ENCODE measurements at places on chromosomes 1 and 21.
A peak's percentile ranks its signal among the peaks of the same experiment; 100 is the strongest.

- no peak for DNase-seq
Observed at GRCh38 chr1:87826681-87827251, 498.1 kb downstream of the LMO4 start.

- no peak for DNase-seq
Observed at GRCh38 chr1:226825037-226825745, 45.2 kb upstream of the PSEN2 start.

DNA sequence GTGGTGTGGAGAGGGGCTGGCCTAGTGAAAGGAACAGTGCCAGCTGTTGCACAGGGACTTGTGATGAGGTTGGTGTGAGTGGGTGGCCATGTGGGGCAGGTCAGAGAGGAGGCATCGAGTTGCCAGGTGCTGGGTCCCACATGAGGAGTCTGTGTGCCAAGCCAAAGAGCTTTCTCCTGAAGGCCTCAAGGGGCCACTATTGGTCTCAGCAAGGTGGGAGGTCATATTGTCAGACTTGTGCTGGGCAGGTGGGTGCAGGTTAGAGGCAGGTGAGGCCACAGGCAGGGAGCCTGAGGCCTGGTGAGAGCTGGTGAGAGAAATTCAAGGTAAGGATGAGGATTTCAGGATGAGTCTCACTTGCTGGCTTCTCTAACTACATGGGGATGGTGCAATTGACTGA lies 256.8 kb downstream of the DISC1 start:
- DNase-seq: no peak

GRCh38 chr1:228166170-228166936 lies 749 bp downstream of the IBA57 start:
- peak; percentile 82 for DNase-seq

GRCh38 chr1:244964112-244964971 lies 100.0 kb upstream of the HNRNPU start:
- no peak for DNase-seq

DNA sequence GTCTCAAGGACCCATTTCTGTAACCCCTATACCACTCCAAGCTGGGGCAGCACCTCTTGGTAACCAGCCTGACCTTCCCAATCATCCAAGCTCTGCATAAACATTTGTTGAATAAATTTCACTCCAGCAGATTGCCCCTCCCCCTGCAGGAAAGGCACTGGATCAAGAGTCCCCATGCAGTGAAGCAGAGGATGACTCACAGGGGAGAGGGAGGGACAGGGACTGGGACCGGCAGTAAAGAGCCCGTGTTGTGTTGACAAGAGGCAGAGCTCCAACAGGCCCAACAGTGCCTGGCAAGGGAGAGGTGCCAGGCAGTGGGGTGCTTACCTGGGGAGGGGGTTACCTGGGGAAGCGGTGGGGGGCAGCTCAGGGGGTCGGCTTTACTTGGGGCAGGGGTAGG lies 32.3 kb downstream of the SLC9A1 start:
- no peak for DNase-seq

- no peak for DNase-seq
Observed at GRCh38 chr1:116092752-116093489, 18.3 kb upstream of the MAB21L3 start.

- no peak for DNase-seq
Observed at GRCh38 chr1:187143783-187144182, 315.0 kb downstream of the PLA2G4A start.

- DNase-seq: no peak
Observed at GRCh38 chr21:37767984-37768383, 148.3 kb downstream of the KCNJ6 start.

- no peak for DNase-seq
Observed at GRCh38 chr1:35873243-35873750, 9.7 kb upstream of the AGO1 start.

GRCh38 chr1:245036102-245036501 lies 118.7 kb upstream of the KIF26B start:
- DNase-seq: no peak

DNA sequence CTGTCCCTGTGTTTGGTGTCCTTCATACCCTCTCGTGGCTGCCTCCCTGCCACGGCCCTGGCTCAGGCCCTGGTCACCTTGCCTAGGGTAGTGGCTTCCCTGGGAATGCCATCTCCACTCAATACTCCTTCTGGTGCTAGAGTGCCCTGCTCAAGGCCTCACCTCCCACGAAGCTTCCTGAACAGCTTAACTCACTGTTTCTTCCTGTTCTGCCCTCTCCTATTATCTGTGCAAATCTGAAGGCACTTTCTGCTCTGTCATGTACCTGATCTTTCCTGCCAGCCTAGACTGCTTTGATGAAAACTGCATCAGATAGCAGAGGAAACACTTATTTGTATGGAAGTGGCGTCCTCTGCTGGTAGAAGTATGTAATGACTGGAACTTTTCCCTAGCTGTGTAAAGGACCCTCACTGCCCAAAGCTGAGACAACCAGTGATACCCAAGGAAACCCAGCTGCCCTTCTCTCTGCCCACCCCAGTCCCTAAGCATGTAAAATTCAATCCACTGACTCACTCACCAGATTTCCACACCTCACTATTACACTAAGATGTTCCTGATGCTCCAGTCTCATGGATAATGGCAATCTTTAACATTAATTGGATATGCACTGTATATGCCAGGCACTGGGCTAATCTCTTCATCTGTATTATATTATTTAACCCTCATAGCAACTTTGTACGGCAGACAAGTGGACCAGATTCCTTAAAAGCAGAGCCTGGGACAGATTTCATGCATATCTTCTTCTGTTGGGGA lies 36.2 kb upstream of the BTG2 start:
- peak; percentile 40 for DNase-seq

DNA sequence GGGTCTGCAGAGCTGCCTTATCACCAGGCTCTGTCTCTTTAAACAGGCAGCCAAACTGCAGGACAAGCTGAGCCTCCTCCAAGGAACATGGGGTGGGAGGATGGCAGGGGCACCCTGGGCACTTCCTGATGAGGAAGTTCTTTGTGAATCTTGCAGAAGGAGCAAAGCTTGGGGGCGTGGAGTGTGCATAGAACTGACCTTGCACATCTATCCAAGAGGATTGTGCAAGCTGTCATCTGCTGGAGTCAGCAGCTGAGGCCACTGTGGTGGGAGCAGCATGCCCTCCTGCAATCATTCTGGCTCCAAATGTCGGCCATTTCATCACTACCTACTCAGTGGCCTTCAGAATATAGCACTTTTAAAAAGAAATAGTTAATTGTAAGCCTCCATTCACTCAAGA lies 182.2 kb downstream of the AJAP1 start:
- DNase-seq: no peak

DNA sequence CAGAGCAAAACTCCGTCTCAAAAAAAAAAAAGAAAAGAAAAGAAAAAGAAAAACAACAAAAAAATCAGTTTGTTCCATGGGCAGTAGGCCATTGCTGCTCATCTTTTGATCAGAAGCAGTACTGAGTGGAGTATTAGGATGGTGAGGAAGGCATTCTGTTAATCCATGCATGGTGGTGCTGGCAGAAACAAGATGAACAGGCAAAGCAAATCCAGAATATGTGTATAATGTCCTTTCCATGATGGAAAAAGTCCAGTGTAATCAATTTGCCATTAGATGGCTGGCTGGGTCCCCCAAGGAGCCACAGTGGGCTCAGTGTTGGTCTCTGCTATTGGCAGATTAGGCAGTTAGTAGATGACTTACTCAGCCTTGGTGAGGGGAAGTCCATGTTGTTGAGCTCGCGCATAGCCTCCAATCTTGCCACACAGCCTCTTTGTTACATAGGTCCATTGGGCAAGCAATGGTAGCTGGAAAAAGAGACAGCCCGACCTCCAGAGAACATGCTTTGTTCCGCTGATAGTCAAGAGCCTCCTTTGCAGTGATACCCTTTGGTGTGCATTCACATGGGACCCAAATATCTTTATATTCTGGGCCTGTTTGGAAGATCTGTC lies 23.3 kb downstream of the H3-3A start:
- no peak for DNase-seq

- DNase-seq: no peak
Observed at GRCh38 chr1:109994654-109995053, 10.1 kb downstream of the AHCYL1 start.

DNA sequence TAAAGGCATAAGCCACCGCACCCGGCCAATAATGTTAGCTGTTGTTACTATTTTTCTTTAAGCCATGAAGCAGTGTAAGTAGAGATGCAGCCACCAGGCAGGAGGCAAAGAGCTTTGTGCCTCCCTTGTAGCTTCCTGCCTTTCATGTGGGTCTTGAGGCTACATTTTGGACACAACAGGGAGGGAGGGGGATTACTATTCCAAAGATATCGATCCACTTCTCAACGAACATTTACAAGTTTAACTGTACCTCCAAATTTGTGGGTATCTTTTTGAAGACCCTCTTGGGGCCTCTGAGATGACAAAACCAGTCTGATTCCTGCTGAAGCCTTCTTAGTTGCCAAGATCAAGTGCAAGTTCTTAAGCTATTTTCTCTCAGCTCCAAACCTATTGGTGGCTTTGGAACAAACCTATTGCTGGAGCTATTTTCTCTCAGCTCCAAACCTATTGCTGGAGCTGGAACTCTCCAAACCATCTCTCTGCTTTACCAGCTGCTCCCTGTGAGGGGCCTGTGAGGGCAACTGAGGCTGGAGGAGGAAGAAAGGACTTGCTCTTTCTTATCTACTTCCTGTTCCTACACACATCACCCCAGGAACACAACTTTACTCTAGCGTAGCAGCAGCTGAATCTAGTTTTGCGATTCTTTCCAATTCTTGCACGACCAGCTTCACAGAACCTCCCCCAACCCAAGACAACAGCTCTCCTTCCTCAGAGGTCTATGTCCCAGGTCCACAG lies 16.1 kb upstream of the RCAN3 start:
- DNase-seq: peak; percentile 80

DNA sequence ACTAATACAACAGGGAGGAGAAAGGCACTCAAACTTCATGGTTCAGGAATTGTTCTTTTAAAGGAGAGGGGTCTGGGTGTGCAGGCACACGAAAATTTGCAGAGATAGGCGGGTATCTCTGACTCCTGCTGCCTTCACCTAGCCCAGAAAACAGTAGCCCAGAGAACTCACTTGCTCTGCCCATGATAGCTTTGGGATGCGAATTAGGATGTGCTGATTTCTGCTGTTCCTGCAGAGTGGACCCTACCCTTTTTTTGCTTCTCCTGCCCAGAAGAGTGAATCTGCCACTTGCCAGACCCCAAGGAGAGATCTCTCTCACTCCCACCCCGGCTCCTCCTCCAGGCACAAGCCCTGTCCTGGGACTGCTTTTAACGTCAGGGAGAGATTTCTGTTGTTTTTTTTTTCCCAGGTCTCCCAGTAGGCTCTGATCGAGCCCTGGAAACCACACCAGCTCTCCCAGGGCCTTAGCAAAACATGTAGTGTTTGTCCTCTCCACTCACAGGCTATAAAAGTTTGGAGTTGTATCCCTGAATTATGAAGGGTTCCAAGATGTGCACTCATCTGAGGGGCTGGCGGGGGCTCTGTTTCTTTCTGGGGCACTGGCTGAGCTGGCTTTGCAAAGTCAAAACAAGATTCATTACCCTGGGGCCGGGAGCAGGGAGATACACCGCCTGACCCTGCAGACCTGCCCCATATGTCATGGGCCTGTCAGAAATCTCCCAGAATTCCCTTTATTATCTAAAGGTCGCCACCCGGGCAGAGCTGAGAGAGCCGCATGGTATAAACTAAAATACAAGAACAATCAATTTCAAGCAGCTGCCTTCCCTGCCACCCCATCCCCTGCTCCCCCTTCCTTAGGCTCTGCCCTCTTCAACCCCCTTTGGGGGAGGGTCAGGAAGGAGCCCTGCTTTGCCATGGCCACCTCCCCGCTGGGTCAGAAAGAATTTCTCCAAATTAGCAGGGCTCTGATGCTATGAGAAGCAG lies 17.9 kb downstream of the PLXNA2 start:
- no peak for DNase-seq

GRCh38 chr1:50155541-50155940 lies 46.8 kb downstream of the ELAVL4 start:
- no peak for DNase-seq

DNA sequence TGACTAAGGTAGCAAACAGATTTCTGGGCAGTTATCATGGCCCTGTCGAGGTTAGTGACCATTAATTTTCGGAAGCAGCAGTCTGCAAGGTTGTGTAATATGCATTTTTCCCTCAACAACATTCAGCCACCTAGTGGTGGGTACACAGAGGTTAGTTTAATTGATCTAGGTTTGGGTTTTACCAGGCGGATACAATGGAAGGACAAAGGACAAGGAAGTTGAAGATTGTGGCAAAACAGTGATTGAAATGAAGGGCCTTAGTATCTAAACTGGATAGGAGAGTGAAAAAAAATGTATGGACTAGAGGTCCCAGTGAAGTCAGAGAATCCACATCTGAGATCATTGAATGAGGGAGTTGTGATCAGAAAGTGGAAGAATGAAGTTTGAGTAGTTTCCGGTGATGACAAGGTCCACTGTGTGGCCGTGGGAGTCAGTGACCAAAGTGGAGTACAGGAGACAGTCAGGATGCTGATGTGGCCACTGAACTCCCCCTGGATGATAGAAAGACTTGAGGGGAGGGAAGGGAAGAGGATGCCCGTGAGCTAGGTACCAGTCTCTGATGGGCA lies 2.8 kb downstream of the ARMH1 start:
- no peak for DNase-seq

GRCh38 chr1:154791292-154792166 lies 78.6 kb downstream of the KCNN3 start:
- peak; percentile 82 for DNase-seq

GRCh38 chr1:212488436-212489283 lies 55.9 kb downstream of the NENF start:
- DNase-seq: no peak

DNA sequence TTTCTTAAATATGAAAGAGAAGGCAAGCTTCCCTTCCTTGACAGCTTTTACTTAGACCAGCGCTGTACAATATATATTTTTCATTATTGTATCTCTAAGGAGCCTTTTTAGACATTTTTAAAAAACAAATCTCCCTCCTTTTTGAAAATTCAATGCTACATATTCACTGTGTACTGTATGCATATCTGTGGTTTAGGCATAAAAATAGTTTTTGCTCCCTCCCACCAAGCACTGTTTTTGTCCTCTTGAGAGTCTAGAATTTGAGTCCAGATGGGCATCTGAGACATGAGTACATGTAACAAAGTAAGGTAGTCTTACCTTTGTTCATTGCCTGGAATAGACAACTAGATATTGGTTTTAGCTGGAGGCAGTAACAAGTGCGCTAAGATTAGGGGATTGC lies 488.5 kb upstream of the RUNX1 start:
- no peak for DNase-seq

DNA sequence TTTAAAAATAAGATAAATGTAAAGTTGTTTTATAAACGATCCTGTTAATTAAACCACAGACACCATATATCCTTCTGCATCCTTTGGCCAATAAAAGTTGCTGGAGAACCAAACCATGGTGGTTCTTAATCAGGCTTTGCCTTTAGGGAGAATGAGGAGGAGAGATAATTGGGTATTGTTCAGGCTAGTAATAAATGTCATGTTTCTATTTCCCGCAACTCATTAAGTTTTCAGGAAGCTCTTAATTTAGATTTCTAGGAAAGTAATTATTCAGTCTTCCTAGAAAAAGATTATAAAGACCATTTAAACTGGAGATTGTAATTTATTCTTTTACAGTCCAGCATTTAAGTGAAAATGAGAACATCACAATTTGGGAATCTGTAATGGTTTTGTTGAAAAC lies 34.5 kb downstream of the RAB4A start:
- no peak for DNase-seq

- DNase-seq: no peak
Observed at GRCh38 chr21:41653954-41654491, 112.8 kb downstream of the RIPK4 start.

- DNase-seq: no peak
Observed at GRCh38 chr1:153661111-153661708, 2.7 kb downstream of the SNAPIN start.

- no peak for DNase-seq
Observed at GRCh38 chr1:77322061-77322900, 40.5 kb downstream of the AK5 start.

Data from CD8-positive, alpha-beta T cell (primary cell).